Hematopoietic multipotent progenitor cell treated with erythropoietin and hydrocortisone succinate and interleukin-3 and kit ligand, for 4 days (in vitro differentiated cells): ENCODE measurements at places on chromosomes 11 and 22.

DNA sequence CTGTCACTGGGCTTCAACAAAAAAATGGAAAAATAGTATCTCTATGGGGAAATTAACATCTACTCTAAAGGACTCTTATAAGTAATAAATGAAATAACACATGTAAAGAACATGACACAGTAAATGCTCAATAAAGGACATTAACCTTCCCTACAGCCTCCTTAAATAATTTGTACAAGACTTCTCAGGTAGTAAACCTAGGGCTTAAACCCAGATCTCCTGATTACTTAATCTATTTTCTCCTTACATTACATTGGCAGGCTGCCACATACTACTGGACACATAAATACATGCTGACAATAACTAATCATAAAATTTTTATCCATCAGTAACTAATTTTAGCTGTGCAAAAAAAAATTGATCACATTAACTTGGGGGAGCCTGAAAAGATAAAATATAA is 4.9 kb downstream of the AMBRA1 start:
- DNase-seq, result no peak

DNA sequence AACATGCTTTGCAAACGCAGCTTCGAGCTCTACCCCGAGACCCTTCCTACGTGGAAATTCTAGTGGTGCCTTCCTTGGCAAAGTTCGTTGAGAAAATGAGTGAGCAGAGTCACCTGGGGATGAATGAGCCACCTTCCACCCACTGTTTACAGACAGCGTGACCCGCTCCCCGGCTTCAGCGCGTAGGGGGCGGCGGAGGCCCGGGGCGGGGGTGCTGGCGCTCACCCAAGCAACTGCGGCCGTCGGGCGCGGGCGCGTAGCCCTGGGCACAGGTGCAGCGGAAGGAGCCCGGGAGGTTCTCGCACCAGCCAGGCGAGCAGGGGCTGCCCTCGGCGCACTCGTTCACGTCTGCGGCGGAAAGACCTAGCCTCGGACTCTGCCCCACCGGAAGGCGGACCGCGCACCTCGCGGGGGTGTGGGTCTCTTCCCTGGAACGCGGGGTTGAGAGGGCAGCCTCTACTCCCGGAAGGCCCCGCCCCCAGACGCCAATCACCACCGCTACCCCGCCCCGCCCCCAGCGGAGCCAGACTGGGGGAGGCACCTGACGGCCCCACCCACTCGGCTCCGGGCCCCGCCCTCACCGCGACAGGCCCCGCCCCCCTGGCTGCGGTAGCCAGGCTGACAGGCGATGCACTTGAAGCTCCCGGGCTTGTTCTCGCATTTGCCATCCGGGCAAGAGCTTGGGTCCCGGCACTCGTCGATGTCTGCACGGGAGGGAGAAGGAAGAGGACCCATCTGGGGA is 11.8 kb downstream of the LTBP3 start:
- peak; percentile 96 for DNase-seq

GRCh38 chr11:66951135-66951534 is 7.0 kb downstream of the PC start:
- no peak for DNase-seq

GRCh38 chr22:25673713-25674112 is 68.3 kb upstream of the MYO18B start:
- DNase-seq, result no peak

- no peak for DNase-seq
Measured at GRCh38 chr11:12179019-12179418, 68.6 kb downstream of the MICAL2 start.

DNA sequence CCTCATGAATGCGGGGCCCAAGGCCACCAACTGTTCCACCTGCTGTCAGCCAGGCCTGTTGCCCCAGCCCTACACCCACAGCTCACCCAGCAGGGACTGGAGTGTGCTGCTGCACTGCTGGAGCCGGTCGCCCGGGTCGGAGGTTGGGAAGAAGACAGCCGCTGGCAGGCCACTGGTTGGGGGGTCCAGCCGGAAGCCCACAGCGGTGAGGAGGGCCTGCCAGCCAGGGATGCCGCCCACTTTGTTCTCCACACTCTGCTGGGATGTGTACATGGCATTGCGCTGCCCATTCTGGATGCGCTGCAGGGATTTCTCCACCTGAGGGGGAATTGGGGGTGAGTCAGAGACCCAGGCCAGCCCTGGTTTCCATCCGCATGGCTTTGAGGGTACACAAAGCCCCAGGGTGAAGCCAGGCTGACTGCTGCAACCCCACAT is 74.2 kb upstream of the PITPNB start:
- DNase-seq, result no peak

DNA sequence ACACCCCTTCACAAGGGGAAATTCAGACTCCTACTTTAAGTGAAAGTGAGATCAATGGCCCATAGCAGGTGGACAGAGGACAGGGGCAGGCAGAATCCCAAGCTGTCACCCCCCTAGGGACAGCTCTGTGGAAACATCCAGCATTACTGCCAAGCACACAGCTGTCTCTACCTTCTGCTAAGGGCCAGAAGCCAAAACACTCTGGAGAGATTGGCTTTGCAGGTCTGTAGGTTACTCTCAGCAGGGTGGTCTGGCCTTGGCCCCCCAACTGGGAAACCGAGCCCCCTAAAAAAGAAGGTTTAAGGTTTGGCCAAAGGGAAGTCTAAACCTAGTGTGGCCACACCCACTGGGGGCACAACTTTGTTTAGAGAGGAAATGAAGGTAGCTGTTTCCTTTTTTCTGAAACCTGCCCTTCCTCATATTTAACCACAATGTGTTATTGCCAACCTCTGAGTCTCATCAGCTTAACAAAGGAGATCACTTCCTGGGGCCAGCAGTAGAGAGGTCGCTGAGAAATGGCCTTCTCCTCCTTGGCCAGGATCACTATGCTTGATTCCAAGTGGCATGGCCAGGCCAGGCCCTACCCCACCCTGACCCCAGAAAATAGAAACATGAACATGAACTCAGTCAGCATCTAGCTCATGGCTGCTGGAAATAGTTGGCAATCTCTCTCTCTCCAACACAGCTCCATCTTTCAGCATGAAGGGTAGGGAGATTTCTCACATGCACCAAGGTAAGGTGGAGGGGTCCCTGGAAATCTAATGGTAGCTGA is 25.9 kb upstream of the SCARF2 start:
- DNase-seq, result peak; percentile 58

GRCh38 chr11:12453243-12453642 is 75.9 kb downstream of the PARVA start:
- no peak for DNase-seq

GRCh38 chr22:37739611-37740049 is 42.8 kb downstream of the TRIOBP start:
- peak; percentile 81 for DNase-seq

- no peak for DNase-seq
Measured at GRCh38 chr11:114511079-114511478, 48.6 kb downstream of the NXPE1 start.

GRCh38 chr11:72349616-72350218 is 84.6 kb downstream of the CLPB start:
- peak; percentile 56 for DNase-seq

DNA sequence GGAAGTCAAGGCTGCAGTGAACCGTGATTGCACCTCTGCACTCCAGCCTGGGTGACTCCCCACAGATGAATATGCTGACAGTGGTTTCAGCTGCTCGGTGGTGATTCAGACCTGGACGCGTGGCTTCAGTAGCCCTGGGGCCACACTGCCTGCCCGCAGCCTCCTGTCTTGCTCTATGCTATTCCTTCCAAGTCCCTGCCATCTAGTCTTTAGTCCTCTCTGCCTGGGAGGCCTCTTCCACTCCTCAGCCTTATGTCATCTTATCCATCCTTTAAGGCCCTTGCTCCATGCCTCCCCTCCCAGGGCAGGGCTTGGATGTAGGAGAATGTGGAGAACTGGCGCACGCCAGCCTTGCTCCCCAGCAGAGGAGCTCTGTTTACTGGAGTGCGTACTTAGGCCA is 23.0 kb downstream of the YDJC start:
- no peak for DNase-seq

- DNase-seq, result no peak
Measured at GRCh38 chr11:84922836-84923235, 704.3 kb downstream of the DLG2 start.

DNA sequence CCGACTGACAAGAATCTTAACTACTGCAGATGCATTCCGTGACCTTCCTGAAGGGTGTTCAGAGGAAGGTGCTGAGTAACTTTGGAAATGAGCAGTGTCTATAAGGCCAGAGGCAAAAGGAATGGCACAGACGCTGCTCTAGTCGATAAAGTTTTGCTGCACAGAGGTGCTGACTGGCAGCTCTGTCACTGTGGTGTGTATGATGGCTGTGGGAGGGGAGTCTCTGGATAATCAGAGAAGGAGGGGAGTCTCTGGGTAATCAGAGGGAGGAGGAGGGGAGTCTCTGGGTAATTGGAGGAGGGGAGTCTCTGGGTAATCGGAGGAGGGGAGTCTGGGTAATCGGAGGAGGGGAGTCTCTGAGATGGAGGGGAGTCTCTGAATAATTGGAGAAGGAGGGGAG is 18.4 kb downstream of the PTDSS2 start:
- DNase-seq, result no peak

DNA sequence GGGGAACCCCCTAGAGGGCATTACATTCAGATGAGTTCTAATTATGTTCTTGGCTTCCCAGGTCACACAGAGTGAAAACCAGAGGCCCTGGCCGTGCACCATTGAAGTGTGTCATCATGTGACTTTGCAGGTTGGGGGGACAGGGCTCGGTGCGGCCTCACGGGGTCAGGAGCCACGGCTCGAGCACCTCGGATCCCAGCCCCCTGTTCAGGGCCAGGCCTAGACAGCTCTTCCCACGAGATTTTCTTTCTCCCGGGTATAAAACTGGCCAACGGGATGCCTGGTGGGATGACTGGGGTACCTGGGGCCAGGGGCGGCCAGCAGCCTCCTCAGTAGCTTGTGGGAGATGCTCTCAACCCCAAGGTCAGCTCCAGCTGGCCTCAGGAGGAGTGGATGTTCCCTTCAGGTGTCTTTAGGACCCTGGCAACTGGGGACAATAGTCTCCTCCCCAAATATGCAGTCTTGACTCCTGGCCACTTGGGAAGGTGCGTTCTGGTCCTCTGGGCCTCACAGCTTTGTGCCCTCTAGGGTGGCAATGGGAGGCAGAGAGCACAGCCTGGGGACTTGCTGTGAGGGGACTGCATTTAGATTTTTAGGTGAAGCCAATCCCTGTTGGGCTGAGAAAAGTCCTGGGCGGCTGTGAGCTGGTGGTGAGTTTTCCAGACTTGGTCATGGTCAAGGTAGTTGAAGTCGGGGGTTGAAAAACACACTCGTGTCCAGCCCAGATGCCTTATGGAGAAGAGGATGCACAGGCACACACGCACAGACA is 95.6 kb downstream of the KCNQ1 start:
- no peak for DNase-seq

DNA sequence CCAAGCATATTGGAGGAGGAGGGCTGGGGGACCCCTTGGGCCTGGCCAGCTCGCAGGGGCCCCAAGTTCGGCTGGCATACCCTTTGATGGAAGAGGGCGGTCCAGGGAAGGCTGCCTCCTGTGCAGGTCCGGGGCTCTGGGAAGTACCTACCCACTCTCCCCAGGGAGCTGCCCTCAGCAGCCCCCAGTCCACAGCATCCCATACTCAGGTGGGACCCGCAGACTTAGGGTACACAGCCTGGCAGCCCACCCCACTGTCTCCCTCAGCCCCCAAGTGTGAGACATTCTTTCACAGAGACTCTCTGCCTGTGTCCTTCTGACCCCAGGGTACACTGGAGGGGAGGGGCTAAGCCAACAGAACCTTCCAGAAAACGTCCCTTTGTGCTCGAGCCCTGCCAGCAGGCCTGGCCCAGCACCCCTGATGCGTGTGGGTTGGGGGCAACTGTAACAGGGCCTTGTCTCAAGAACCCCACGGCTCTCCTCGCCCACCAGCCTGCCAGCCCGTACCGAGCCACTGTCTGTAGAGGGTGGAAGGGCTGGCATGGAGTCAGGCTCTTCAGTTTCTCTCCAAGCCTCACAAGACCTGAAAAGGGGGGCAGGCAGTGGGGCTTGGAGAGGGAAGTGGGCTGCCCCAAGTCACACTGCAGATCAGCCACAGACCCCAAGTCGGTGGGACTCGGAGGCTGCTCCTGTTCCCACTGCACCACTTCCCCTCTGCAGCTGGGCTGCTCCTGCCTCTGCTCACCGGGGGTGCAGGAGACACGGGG is 7.0 kb upstream of the TNFRSF13C start:
- DNase-seq, result peak; percentile 63

- DNase-seq, result peak; percentile 97
Measured at GRCh38 chr11:47004595-47005033, 68.1 kb downstream of the CSTPP1 start.

DNA sequence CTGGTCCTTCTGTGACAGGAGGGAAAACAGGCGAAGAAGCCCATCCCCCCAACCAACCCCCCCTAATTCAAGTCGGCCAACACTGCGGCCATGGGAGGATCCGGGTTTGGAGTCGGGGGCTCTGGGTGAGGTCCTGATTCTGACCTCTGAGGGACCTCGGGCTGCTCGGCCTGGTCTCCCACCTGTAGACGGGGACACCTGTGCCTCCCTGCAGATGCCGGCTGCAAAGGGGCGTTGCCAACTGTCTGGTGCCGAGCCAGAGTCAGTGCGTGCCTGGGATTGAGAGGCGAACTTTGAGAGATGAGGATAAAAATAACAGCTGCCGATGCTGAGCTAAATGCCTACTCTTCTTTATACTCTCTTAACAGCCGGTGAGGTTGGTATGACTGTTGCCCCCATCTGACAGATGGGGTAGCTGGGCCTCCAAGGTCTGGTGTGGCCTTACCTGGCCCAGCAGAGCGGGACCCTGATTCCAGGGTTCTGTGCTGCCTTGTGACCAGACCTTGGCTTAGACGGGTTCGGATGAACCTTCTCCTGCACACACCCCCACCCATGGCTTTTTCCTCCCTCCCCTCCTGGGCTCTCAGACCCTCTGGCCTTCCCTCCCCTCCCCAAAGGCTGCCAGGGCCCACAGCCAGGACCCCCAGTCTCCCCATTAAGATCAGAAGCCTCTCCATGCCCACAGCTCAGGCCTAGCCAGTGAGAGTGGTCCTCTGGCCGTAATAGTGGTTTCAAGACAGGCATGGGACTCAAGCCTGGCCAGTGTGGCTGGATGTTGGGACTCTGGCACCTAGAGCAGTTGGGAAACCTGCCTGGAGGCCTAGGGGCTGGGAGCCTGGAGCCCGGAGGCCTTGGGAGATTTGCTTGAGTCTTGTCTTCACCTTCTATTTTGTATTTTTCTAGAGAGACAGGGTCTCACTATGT is 41.7 kb downstream of the KCNJ4 start:
- DNase-seq, result no peak

- DNase-seq, result no peak
Measured at GRCh38 chr11:16909359-16910035, 104.7 kb downstream of the PLEKHA7 start.

DNA sequence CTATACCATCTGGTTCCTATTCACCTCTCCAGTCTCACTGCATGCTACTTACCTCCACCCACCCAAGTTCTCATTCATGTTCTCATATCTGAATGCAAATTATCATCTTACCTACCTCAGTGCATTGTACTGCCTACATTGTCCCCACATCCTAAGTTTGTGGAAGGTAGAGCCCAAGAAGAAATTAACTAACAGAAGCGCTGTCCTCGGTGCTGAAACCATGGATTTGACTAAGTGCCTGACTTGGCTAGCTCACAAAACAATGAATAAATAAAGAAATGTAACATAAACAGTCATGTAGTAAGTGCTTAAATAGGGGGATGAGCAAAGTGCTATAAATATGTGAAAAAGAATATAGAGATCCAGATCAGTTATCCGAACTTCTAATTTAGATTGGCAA is 63.2 kb downstream of the GRIA4 start:
- peak; percentile 75 for DNase-seq
